Activated T-helper 1 cell treated with anti-CD3 and anti-CD28 coated beads, Interleukin-2, amount 50 U/mL, for 16 hours (primary cell): ENCODE measurements at places on chromosomes 4 and X.

DNA sequence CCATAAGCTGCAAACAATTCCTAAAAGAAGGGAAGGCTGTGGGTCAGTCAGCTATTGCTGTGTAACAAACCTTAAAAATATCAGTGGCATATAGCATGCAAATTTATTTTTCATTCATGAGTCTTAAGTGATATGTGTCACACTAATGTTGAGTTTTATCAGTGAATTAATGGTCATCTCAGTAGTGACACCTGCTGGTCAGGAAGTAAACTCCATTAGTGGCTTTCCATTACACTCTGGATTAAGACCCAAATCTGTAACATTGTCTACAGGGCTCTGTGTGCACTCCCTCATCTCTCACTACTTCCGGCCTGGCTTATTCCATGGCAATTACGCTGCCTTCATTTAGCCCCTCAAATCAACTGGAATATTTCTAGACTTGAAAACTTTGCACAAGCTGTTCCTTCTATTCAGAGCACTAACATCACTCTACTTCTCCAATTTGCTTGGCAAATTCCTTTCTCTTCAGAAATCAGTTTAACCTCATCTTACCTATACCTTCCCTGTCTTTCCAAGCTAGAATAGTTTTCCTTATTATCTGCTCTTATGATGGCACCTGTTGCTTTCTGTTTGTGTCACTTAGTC is 217.3 kb upstream of the TAPT1 start:
- DNase-seq, result no peak

- no peak for DNase-seq
These were observed 23.4 kb downstream of the ABHD18 start for GRCh38 chr4:127988638-127989037.

GRCh38 chrX:14598330-14598729 is 69.0 kb downstream of the GLRA2 start:
- DNase-seq, result no peak

DNA sequence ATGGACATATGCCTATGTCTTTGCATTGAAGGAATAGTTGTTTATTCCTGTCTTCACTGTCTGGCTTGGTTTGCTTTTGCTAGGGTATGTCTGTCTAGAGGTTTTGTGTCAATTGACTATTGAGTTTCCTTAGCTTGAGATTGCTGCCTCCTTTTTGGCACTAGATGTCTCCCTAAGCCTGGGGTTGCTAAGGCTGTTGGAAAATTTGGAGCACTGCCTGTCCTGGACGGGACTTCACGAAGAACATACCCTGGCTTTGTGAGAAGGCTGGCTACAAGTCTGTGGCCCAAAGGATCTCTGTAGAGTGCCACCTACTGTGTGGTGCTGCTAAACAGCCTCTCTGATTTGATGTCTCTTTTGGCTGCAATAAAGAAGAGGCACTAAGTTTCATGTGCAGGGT is 183.8 kb upstream of the NUDT10 start:
- no peak for DNase-seq

- no peak for DNase-seq
These were observed 87.2 kb upstream of the MCF2 start for GRCh38 chrX:139795196-139795595.

DNA sequence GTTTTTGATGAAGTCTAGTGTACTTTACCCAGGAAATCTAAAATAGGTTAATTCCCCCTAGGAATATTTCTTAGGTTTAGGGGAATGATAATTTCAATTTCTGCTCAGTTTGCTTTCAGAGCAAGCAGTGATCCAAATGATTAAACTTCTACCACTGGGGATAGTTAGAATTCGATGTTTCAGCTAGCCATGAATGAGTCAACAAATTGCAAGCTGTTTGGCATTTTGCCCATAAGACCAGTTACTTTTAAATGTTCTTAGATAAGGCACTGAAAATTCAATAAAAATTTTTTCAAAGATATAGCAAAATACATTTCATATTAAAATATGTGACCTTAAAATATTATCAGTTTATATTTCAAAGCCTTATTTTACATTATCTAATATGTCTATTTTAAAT is 993.6 kb downstream of the ARAP2 start:
- no peak for DNase-seq

- DNase-seq, result no peak
These were observed 4.0 kb upstream of the FATE1 start for GRCh38 chrX:151711787-151712186.

DNA sequence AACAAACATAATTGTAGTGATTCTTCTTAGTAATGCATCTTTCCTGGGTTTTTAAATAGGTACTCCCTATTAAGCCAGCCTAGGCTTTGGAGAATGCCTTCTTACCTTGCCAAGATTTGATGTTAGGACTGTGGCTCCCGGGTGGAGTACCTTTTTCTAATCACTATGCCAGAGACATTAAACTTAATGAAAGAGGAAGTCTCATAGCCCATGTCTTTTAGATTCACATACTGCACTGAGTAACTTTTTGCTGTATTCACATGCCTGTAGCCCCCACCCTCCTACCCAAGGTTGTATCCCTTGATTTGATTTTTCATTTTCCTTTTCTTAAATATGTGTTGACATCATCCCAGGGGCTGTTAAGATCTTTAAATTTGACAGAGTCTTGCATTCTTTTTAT is 104.2 kb upstream of the TLR2 start:
- no peak for DNase-seq
